ENCODE measurements at places on chromosomes 3 and 15. TPM values are rescaled to one million over a fixed set of nuclear protein-coding genes. Genes with fewer than 3 reads are reported as not detected.

GRCh38 chr15:41870689-41871081 is 23.2 kb downstream of the SPTBN5 start:
- no peak overlapping the region for H3K27ac ChIP-seq

- H3K4me3 ChIP-seq, result peak overlapping the region; percentile 92
- no peak for DNase-seq
- H3K4me1 ChIP-seq, result peaks cover 7% of the 10 kb centered on the region
- peak overlapping the region; percentile 98 for H3K27ac ChIP-seq
- H3K27me3 ChIP-seq, result no peaks in the 10 kb centered on the region
- H3K36me3 ChIP-seq, result no peaks in the 10 kb centered on the region
Observed at GRCh38 chr3:52454938-52455282, 494 bp upstream of the NISCH start.

- no peak overlapping the region for H3K4me3 ChIP-seq
- H3K36me3 ChIP-seq, result no peaks in the 10 kb centered on the region
- DNase-seq, result no peak
- H3K27ac ChIP-seq, result peak overlapping the region; percentile 39
Observed at GRCh38 chr15:51842852-51843737, 13.6 kb downstream of the TMOD3 start.

GRCh38 chr15:74464216-74464615 is 3.3 kb upstream of the UBL7 start:
- H3K4me1 ChIP-seq, result peaks cover 19% of the 10 kb centered on the region
- H3K27ac ChIP-seq, result no peak overlapping the region
- no peak for DNase-seq
- H3K4me3 ChIP-seq, result no peak overlapping the region

DNA sequence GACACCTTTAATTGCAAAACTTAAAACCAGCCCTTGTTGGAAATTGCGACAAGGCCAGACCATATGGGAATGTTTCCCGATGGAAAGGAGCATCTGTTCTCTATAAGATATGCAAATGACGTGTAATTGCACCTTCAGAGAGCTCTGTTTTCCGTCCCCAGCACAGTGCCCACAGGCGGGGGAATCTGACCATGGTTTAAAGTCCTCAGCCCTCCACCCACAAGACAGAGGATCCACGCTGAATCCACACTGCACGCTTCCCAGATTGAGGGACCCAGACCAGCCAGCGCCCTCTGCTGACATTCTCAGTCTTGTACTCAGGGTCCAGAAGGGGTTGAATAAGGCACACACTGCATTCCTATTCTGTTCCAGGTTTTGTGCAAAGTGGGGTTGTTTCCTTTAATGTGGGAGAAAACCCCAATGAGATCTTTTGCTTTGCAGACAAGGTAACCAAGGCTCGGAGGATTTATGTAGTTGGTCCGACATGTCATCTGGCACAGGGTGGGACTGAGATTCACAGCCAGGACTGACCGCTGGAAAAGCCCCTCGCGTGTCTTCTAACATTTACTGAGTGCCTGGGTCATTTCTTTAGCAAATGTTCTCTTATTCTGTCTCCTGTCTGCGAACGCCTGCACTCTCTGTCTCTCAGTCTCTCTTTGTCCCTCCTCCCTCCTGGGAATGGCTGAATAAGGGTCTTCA is 36.8 kb upstream of the KLHL25 start:
- DNase-seq, result peak; percentile 71
- no peaks in the 10 kb centered on the region for H3K27me3 ChIP-seq
- H3K4me3 ChIP-seq, result no peak overlapping the region

- peaks cover 43% of the 10 kb centered on the region for H3K36me3 ChIP-seq
- no peak overlapping the region for H3K4me3 ChIP-seq
- DNase-seq, result no peak
- no peaks in the 10 kb centered on the region for H3K27me3 ChIP-seq
Observed at GRCh38 chr3:141448606-141449220, 38.1 kb upstream of the RASA2 start.

- H3K27me3 ChIP-seq, result no peaks in the 10 kb centered on the region
- DNase-seq, result no peak
- peaks cover 4% of the 10 kb centered on the region for H3K4me1 ChIP-seq
- no peaks in the 10 kb centered on the region for H3K36me3 ChIP-seq
- H3K4me3 ChIP-seq, result no peak overlapping the region
Observed at GRCh38 chr15:80507131-80507530, 102.9 kb downstream of the ARNT2 start.

DNA sequence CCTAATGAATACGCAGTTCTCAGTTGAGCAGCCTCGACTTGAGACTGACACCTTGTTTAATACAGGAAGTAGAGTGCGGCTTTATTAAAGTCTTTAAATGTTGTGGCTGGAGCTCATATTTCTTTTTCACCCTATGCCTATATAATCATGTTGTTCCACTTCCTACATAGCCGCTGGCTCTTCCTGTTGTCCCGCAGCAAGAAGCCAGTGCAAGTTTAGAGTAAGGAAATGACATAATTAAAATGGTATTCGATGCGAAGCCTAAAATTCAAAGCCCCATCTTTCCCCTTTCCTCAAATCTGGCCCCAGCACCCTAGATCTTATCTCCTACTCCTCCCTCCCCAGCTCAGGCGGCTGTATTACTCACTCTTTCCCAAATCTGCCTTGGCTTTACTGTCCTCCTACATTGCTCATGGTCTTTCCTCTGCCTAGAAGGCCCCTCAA is 7.5 kb upstream of the PHLDB2 start:
- H3K4me3 ChIP-seq, result no peak overlapping the region
- no peaks in the 10 kb centered on the region for H3K36me3 ChIP-seq
- DNase-seq, result no peak
- H3K27me3 ChIP-seq, result no peaks in the 10 kb centered on the region

- H3K4me1 ChIP-seq, result no peaks in the 10 kb centered on the region
- no peak for DNase-seq
- no peaks in the 10 kb centered on the region for H3K36me3 ChIP-seq
- no peaks in the 10 kb centered on the region for H3K27me3 ChIP-seq
Observed at GRCh38 chr3:185448107-185448506, 50.7 kb downstream of the TMEM41A start.

GRCh38 chr3:118707991-118708390 is 326.7 kb downstream of the IGSF11 start:
- no peak overlapping the region for H3K27ac ChIP-seq
- H3K36me3 ChIP-seq, result no peaks in the 10 kb centered on the region
- H3K4me1 ChIP-seq, result no peaks in the 10 kb centered on the region
- H3K4me3 ChIP-seq, result no peak overlapping the region

GRCh38 chr3:37856381-37856780 is 5.3 kb upstream of the CTDSPL start:
- H3K36me3 ChIP-seq, result no peaks in the 10 kb centered on the region
- H3K4me3 ChIP-seq, result no peak overlapping the region
- H3K27me3 ChIP-seq, result no peaks in the 10 kb centered on the region
- H3K4me1 ChIP-seq, result peaks cover 29% of the 10 kb centered on the region
- DNase-seq, result peak; percentile 57
- peak overlapping the region; percentile 28 for H3K27ac ChIP-seq

- no peaks in the 10 kb centered on the region for H3K27me3 ChIP-seq
- no peaks in the 10 kb centered on the region for H3K36me3 ChIP-seq
Observed at GRCh38 chr3:112132975-112133448, at the start of gene GCSAM. Gene GCSAM (minus strand): TSS chr3:112133248. CDS start chr3:112133120, 128 bp downstream.

DNA sequence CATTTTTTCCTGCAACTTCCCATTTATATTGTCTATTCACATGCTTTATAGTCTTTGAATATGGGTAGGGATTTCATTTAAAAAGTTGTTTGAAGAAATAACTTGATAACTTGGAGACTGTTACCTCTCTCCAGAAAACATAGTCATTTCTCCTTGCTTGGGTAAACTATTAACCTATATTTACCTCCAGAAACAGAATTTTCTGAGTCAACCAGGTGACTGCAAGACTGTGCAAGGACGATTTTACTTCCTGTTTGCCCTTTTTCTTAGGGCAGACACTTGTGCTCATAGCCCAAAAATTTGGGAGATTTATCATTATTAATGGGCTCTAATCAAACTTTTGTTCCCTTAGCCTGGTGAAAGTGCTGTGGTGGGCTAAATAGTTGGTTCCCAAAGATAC is 14.3 kb upstream of the MOBP start:
- H3K36me3 ChIP-seq, result no peaks in the 10 kb centered on the region
- no peaks in the 10 kb centered on the region for H3K4me1 ChIP-seq
- no peak overlapping the region for H3K27ac ChIP-seq
- no peaks in the 10 kb centered on the region for H3K27me3 ChIP-seq
- no peak overlapping the region for H3K4me3 ChIP-seq

- no peaks in the 10 kb centered on the region for H3K27me3 ChIP-seq
- no peak overlapping the region for H3K27ac ChIP-seq
- no peaks in the 10 kb centered on the region for H3K36me3 ChIP-seq
- H3K4me3 ChIP-seq, result no peak overlapping the region
- DNase-seq, result no peak
Observed at GRCh38 chr3:124907957-124908356, 20.8 kb upstream of the ITGB5 start.

DNA sequence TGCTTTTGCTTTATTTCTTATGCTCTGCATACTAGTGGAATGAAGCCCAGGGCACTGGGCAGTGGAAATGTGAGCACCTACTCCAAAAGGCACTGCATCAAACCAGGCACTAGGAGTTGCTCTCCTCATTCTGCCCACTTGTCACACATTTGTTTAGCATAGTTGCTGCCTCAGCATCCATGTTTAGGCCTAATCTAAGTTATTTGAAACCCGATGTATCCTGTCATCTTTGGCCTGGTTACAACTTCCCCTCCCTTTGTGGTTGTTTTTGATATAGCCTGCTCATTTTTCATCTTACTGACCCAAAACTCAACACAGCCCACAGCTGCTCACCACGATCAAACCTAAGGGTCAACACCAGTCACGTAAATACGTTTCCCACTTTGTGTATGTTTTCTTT is 82.2 kb upstream of the SELENOK start:
- no peak for DNase-seq
- no peaks in the 10 kb centered on the region for H3K4me1 ChIP-seq
- H3K4me3 ChIP-seq, result no peak overlapping the region
- H3K27ac ChIP-seq, result no peak overlapping the region

DNA sequence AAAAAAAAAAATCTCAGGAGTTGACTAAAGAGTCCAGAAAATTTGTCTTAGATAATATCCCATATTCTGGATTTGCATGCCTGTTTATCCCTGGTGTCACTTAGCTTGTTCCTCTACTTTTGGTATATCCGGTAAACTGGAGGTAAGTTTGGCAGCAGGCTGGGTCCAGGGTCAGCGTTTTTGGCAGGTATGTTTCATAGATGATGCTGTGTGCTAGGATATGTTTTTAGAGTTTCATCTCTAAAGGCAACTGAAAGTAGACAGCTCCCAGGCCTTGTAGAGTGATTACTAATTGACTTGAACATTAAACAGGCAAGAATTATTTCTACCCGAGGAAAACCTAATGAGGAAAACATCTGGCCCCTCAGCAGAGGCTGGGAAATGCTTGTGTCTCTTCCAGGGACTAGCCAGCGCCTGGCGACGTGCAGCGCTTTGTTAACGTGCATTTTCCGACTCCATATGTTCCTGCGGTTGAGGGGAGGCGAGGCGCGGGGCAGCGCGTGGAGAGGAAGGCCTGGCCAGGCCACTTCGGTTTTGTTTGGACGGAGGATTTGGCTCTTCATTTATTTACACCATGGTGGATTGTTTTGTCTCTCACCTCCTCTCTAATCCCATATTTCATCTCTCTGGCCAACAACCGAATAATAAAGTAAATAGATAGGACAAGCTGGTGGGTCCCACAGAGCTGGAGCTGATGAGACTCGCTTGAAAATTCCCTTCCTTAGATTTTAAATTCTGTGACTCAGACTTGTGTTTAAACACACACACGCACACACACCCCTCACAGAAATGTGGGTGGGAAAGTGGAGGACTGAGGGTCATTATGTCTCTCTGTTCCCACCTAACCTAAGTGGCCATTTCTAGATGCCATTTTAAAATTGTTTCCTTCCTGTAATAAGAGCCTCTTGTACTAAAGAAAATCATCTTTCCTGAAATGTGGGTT is 65.3 kb downstream of the ASB7 start:
- DNase-seq, result no peak
- no peaks in the 10 kb centered on the region for H3K36me3 ChIP-seq

GRCh38 chr15:51281368-51281967 is 56.9 kb downstream of the CYP19A1 start:
- no peak overlapping the region for H3K4me3 ChIP-seq
- no peak overlapping the region for H3K27ac ChIP-seq
- H3K27me3 ChIP-seq, result no peaks in the 10 kb centered on the region
- no peaks in the 10 kb centered on the region for H3K4me1 ChIP-seq

DNA sequence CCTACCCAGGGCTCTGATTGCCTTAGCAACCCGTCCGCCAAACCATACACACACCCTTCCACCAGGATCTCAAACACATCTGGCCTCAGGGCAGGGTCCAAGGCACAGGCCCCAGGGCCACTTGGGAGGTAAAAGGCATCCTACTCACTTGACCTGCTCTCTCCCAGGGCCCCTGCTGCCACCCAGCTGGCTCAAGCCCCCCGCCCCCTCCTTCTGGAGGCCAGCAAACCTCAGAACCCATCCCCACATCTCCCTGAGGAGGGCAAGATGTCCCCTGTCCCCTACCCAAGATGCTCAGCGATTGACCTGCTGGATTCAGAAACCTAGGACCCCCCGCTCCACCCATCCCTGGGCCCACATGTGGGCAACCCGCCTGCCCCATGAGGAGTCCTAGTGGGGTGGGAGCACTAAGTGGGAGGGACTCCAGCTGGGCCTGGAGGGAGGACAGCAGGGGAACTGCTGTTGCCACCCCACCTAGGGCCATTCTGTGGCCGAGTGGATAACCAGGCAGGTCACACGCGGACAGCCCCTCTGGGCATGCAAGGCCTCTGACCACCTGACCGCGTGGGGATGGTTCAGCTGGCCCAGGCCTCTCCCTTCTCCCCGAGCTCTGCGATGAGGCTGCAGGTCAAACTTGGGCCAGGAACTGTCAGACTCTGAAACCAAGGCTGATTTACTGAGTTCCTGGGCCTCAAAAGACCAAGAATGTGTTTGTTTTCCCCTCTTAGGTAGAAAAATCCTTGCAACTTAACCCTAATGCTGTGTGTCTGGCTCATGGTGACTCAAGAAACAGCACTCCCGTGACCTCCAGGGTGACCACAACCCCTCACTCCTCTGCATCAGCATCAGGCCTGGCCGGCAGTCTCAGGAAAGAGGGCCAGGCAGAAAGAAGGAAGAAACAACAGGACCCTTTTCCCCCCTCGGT is 4.2 kb downstream of the MFGE8 start:
- H3K36me3 ChIP-seq, result no peaks in the 10 kb centered on the region
- no peak for DNase-seq
- no peak overlapping the region for H3K4me3 ChIP-seq
- H3K4me1 ChIP-seq, result peaks cover 87% of the 10 kb centered on the region
- no peaks in the 10 kb centered on the region for H3K27me3 ChIP-seq
- peak overlapping the region; percentile 97 for H3K27ac ChIP-seq

FOXB1 gene
- not detected for total RNA-seq

SKOR1 gene
- 0.27 TPM for total RNA-seq

AMT gene
- total RNA-seq, result 33.7 TPM

VPS39 gene
- total RNA-seq, result 42.6 TPM

IFT122 gene
- total RNA-seq, result 24.6 TPM

PLEKHO2 gene
- total RNA-seq, result 9.2 TPM

LSMEM2 gene
- 38.2 TPM for total RNA-seq

TBCCD1 gene
- 8.2 TPM for total RNA-seq

RARRES1 gene
- total RNA-seq, result 3.4 TPM

RAB5A gene
- total RNA-seq, result 60.6 TPM

FBXW12 gene
- not detected for total RNA-seq

CFAP92 gene
- total RNA-seq, result not detected

FILIP1L gene
- total RNA-seq, result 71.4 TPM

SHF gene
- total RNA-seq, result 3.9 TPM

DNAH12 gene
- 0.32 TPM for total RNA-seq

MGA gene
- 58.7 TPM for total RNA-seq
